Activated T-cell treated with anti-CD3 and anti-CD28 coated beads for 4 hours (primary cell): ENCODE measurements at places on chromosomes 16 and 17.

- peak; percentile 56 for DNase-seq
Measured at GRCh38 chr17:40086150-40087044, 14.0 kb downstream of the NR1D1 start.

DNA sequence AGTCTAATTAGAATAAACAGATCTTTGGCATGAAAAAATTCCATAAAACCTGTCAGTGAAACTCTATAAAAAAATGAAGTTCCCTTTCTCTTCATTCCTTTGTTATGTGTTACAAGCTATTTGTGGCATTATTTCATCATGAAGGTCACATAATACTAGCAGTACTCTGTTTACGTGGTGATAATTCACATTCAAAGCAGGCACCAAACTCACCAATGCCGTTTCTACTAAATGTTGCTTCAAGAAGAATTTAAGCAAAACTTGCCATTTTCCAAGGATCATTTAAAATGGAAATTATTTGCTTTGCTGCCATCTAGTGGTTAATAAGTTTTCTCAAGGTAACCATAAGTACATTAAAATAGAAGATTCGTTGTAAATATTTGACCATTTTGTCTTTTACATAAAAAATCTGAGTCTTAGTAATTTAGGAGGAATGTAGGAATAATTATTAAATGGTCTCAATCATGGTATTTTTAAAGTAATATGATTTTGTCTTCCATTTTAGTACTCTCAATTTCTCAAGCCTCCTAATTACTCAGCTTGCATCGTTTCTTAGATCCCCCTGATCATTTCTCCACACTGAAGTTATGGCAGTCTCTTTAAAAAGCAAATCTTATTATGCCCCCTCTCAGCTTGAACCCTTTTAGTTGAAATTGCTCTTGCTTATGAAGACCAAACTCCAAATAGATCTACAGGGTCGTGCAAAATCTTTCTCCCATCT lies 80.8 kb downstream of the OMG start:
- no peak for DNase-seq

DNA sequence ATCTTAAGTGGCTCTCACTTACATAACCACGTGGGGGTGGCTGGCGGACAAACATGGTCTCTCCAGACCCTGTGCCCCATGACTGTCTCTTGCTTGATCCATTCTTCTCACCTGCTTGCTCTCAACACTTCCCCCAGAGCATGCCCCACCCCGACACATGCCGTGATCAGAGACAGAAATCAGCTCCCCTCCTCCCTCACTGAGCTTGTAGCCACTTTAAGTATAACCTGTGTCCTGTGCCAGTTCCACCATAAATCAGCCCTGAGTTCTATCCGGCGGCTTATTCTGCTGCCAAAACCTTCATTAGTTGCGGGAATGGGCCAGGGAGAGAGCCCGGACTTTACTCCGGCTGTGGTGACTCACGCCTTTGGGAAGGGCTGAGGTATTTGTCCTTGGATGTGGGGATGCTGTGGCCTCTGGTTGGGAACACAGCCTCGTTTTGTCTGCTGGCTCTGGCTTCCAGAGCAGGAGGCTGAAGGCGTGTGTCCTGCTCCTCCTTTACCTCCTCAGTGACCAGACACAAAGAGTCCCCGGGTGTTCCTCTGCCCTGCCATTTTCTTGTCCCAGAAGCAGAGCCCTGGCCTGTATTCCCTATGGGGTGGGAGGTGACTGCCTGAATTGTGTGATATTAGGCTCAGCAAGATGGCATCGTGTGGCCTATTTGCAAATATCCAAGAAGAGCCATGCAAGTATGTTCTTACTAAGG lies 21.1 kb downstream of the ANKRD40 start:
- DNase-seq, result no peak

- no peak for DNase-seq
Measured at GRCh38 chr16:52123061-52123839, 423.7 kb downstream of the TOX3 start.

GRCh38 chr16:70758786-70759185 lies 42.2 kb downstream of the VAC14 start:
- no peak for DNase-seq

GRCh38 chr17:8162997-8163977 lies 539 bp upstream of the VAMP2 start:
- DNase-seq, result no peak

DNA sequence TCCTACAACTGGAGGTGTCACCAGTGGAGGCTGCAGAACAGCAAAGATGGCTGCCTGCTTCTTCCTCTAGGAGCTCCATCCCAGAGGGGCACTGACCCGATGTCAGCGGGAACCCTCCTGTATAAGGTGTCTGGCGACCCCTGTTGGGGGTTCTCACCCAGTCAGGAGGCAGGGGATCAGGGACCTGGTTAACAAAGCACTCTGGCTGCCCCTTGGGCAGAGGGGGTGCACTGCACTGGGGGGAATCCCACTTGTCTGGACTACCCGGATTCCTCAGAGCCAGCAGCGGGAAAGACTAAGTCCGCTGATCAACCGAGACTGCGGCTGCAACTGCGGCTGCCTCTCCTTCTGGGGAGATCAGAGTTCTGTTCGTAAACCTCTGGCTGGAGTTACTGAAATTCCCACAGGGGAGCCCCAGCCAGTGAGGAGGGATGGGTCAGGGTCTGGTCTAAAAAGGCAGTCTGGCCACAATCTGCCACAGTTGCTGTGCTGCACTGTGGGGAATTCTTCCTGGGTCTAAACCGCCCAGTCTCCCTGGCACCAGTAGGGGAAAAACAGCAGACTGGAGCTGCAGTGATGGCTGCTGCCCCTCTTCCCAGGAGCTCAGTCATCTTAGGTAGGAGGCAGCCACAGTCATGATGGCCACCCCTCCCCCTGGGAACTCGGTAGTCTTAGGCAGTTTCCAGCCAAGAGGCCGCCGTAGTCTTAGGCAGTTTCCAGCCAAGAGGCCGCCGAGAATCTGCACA lies 213.4 kb downstream of the CYB561 start:
- DNase-seq, result no peak

DNA sequence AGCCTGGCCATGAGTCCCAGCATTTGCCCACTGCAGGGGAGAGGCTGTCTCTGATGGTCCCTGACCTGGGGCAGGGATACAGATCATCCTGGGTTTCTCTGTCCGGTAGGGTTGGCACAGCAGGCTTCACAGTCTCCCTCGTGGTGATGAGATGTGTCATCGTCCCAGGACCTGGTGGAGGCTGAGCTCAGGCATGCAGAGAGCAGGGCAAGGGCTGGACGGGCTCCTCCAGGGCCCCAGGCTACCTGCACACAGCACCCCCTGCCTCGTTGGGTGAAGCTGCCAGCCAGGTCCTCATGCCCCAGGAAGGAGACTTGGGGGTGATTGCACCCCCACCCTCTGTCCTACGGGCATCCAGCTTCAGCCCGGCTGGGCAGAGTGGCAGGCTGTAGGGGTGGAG lies 155.8 kb upstream of the GSE1 start:
- no peak for DNase-seq

DNA sequence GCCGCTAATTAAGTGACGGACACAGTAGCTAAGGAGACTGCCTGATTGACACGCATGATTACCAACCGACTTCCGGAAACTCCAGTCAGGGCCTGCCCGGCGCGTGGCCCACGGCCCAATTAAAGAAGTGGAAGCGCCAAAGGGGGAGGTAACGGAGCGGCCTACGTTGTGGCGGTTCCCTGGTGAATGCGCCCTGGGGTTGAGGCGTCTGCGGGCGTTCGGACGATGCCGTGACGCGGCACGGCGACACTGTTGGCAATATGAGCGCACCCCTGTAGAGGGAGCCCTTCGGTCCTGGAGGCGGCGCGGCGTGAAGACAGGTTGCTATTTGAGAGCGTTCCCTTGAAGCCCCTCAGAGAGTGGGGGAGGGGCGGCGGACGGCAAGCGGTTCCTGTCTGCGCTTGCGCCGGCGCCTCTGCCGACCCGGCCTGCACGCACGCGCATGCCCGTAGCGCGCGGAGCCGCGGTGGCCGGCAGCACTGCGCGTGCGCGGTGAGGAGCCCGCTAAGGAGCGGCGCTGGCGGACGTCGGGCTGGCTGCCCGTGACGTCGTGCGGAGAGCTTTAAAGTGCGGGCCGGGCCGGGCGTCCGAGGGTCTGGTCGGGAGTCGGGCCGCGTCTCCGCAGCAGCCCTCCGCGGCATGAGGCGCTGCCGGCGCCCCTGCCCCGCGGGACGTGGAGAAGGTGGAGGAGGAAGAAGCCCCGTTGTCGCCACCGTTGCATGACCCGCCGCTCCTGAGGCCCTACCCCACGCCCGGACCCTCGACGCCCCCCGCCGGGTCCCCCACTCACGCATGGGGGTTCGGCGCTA lies at the start of gene ALKBH5:
ALKBH5 (plus strand) TSS at position 495 of the 809 bp plus-strand sequence. CDS start 416 bp downstream, outside the sequence.
- peak; percentile 94 for DNase-seq

GRCh38 chr17:11140501-11140900 lies 100.5 kb upstream of the SHISA6 start:
- DNase-seq, result no peak

DNA sequence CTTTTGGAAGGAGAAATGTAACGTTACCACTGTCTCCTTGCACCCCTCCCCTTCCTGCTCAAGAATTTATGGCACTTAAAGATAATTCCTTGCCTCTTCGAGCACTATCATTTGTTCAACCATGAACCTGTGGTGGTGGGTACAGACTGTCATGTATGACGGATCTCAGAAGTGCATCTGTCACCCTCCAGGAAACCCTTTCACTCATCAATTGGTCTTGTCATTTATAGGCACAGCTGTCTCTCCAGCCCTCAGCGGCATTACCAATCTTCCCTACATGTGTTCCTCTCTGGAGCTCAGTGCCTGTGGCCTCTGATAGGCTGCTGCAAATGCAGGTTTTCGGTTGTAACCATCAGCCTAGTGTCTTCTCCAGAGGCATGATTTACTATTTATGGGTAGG lies 15.0 kb downstream of the CNTNAP4 start:
- no peak for DNase-seq

DNA sequence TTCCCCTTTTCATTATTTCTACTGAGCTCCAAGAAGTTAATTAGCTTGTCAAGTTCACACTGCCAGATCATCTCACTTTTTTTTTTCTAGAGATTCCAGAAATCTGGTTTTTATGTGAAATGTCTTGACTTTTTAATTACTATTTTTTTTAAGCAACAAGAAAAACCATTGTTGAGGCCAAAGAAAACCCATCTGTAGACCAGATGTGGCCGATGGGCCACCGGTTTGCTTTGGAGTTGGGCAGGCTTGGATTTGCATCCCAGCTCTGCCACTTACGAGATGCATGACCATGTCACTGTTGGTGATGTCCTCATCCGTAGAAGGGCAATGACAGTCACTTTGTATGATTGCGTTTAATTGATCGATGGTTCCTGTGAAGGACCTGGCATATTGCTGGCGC lies 34.2 kb upstream of the MRTFB start:
- DNase-seq, result no peak

DNA sequence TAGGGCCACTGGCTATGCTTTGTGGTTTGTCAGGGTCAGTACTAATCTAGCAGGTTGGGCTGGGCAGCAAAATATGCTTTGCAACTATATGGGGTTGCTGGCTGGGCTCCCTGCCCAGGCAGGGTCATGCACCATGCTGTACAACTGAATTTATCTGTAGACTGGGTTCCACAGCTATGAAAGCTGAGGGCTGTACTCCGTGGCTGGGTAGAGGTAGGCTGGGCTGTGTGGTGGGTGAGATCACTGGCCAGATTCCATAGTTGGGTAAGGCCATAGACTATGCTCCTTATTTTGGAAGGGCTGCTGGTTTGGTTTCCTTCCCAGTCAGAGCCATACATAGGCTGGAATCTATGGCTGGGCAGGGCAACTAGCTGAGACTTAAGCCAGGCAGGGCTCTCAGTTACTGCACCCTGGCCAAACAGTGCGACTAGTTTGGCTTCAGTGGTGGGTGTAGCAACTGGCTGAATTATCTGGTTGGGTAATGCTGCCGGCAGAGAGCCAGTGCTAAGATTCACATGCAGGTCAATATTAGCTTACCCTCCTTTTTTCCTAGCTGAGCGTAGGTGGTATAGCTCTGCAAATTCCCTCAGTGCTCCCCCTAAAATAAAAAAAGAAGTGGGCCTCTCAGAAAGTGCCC lies 769.1 kb upstream of the CDH8 start:
- no peak for DNase-seq

DNA sequence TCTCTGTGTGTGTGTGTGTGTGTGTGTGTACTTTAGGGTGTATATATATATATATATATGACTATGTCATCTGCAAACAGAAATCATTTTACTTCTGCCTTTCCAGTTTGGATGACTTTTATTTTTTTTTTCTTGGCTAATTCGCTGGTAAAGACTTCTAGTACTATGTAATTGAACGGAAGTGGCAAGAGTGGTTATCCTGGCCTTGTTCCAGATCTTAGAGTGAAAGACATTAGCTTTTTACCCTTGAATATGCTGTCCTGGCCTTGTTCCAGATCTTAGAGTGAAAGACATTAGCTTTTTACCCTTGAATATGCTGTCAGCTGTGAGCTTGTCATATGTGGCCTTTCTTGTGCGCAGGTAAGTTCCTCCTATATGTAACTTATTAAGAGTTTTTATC lies 72.7 kb upstream of the MYOCD start:
- DNase-seq, result no peak

- DNase-seq, result no peak
Measured at GRCh38 chr17:40338058-40338457, 26.5 kb downstream of the GJD3 start.

GRCh38 chr17:81081222-81082176 lies 46.5 kb downstream of the BAIAP2 start:
- DNase-seq, result no peak

GRCh38 chr16:55076053-55076452 lies 145.4 kb downstream of the IRX5 start:
- DNase-seq, result no peak

- peak; percentile 62 for DNase-seq
Measured at GRCh38 chr16:30185683-30186421, 2.5 kb downstream of the CORO1A start.

DNA sequence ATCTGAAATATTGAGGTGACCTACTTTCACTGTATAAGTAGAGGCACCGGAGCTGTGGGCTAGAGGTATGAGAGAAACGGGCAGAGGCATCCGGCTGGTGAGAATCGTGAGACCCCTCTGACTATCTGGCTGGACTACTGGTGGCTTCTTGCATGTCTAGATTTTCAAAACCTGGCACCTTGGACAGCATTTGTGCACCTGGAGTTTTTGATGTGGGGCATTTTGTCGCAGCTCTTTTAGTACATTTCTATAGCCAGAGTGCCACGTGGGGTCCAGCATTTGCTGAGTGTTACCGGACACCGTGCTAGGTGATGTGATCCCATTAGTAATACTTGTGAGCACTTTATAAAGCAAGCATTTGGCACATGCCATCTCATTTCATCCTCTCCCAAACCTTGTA lies 32.6 kb upstream of the SHISA9 start:
- DNase-seq, result no peak

DNA sequence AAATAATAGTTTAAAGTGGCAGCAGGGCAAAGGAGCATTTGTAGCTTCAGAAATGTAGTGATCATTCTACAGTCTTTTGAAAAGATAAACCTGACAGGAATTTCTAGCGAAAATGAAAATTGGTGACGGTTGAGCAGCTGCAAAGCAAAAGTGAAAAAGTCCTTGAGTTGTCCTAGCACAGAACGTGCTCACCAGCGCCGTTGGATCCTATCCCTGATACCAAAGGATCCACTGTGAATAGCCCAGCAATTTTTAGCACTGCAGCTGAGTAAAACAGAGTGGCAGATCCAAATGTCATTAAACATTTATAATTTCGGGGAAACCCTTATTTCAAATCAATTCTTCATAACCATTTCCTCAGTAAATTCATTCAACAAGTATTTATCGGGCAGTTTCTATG lies 453.8 kb upstream of the HSBP1 start:
- no peak for DNase-seq
